Central memory CD4-positive, alpha-beta T cell (primary cell): ENCODE measurements at places on chromosomes 7 and 10.

- no peak for DNase-seq
Observed at GRCh38 chr7:158309868-158310763, 277.5 kb downstream of the PTPRN2 start.

GRCh38 chr7:69395061-69395714, 203.1 kb upstream of the AUTS2 start:
- no peak for DNase-seq

DNA sequence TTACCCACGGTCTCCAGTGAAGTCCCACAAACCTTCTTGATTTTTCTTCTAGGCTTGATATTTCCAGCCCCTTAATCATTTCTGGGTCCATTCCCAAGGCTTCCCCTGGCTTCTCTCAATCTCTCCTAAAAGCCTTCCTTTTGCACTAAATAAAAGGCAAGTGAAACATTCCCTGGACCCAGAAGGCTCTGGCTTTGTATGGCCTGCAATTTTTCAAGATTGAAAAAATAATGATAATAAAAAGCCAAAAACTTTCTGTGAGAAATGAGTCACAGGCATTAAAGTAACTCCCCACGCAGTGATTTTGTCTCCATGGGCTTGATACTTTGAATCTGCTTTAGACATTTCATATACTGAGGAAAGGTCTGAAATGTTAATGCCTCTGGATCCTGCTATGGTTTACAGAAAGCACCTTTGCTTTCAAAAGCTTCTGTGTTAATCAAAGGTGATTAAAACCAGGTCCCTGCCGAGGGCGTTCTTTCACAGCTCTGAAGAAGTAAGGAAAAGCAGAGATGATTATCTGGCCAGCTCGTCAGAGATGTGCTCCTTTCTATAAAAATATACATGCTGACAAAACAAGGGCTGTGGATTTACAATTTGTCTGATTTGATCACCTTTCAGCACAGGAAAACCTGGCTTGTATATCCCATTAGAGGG, 118.9 kb upstream of the TMEM72 start:
- no peak for DNase-seq

GRCh38 chr10:47278152-47278473, 21.9 kb upstream of the GDF10 start:
- DNase-seq, result no peak

DNA sequence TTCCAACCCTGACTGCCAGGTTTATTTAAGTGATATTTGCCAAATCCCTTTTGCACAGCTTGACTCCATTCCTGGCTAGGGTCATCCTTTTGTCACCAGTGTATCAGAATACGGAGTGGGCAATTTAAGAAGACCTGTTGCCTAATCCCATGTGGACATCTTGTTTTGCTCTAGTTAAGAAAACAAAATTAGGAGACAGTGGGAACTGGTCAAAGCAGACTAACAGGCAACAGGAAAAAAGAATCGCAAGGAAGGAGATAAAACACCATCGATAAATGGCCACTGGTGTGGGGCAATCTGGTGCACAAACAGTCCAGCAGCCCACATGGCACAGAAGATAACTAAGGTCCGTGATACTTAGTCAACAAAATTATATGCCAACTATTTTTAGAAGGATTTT, 21.4 kb downstream of the KDM7A start:
- no peak for DNase-seq

GRCh38 chr10:60280475-60280874, 109.2 kb downstream of the ANK3 start:
- no peak for DNase-seq

DNA sequence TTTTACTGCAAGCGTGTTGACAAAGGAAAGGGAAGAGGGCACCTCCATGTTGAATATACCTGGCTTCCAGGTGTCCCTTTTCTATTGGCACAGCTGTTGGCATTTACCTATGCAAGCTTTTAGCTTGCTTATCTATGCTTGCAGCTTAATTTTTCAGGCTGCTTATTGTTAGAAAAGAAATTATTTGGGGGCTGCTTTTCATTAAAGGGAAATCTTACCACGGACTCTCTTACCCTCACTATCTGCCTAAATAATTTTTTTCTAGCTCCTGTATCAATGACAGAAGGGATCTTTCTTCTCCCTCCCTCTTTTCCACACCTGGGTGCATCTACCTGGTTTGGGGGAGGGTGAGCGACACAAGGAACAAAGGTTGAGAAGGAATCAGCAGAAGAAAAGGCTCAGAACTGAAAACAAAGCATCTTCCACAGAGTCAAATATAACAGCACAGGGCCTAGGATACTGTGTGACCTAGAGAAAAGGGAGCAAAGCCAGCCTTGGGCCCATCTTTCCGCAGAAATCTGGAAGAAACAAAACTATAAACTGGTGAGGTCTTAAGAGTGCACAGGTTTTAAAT, 15.2 kb upstream of the GJC3 start:
- DNase-seq, result no peak

DNA sequence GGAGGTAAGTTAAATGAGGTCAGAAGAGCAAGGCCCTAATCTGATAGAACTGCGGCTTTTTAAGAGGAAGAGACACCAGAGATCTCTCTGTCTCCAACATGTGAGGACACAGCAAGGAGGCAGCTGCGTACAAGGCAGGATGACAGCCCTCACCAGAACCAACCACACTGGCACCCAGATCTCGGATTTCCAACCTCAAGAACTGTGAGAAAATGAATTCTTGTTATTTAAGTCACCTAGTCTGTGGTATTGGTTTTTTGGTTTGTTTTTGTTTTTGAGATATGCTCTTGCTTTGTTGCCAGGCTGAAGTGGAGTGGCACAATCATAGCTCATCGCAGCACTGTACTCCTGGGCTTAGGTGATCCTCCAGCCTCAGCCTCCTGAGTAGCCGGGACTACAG, 127.2 kb downstream of the DLG5 start:
- peak; percentile 65 for DNase-seq

- DNase-seq, result no peak
Observed at GRCh38 chr10:70544431-70545340, 57.9 kb downstream of the PRF1 start.

GRCh38 chr7:140870003-140870402, 54.7 kb downstream of the BRAF start:
- DNase-seq, result no peak

DNA sequence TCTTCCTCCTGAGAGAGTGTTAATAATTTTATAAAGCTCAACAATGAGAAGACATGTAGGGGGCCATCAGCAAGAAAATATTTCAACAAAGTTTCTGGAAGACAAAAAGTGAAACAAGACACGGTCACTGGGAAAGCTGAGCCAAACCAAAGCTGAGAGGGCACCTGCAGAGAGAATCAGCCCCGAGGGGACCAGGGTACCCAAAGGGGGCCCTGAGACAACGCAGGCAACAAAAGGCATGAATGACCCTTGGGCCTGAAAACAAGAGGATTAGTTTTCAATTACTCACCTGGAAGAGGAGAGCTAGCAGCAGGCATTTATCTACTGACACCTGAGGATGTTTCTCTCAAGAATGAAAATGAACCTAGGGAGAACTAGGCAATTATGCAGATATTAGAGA, 461.2 kb upstream of the MGMT start:
- no peak for DNase-seq

DNA sequence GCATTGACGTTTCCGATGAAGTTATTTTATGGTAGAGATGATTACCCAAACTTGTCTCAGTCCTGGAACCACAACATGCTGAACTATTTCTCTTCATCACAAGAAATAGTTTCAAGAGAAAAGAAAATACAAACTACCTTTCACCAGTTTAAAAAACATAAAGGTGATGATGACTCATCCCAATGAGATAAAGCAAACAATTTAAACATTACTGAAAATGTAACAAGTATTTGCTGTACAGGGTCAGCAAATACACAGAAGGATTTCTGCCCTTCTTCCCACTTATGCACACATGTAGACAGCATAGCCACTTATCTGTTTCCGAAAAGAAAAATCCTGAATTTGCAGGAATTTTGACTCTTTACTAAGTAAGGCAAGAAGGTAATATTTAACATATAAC, 50.8 kb downstream of the RHOBTB1 start:
- no peak for DNase-seq

DNA sequence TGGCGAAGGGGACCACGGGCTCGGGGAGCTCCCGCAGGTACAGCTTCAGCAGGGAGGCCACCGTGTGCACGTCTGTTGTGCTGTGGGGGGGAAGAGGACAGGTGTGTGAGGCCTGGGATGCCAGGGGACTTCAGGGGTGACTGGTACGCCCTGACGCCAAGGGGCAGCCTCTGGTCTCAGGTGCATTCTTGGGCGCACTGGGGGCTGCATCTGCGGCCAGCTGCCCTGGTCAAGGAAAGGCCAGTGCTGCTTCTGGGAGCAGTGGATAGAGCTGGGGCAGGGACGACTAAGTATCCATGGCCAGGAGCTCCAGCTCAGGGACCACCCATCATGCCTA, 148.5 kb downstream of the MAPK8 start:
- no peak for DNase-seq

- no peak for DNase-seq
Observed at GRCh38 chr7:47622586-47622945, 40.7 kb upstream of the TNS3 start.

- no peak for DNase-seq
Observed at GRCh38 chr7:156255635-156256034, 384.9 kb upstream of the RNF32 start.

GRCh38 chr10:30581779-30582380, 47.7 kb downstream of the LYZL2 start:
- peak; percentile 8 for DNase-seq

- DNase-seq, result no peak
Observed at GRCh38 chr10:11670381-11670780, 58.9 kb upstream of the USP6NL start.

GRCh38 chr7:30751696-30752273, at the start of gene INMT:
INMT (plus strand) TSS chr7:30752135; CDS start chr7:30752151, 16 bp downstream.
- no peak for DNase-seq
